Hematopoietic multipotent progenitor cell treated with erythropoietin and hydrocortisone succinate and interleukin-3 and kit ligand, for 17 days (in vitro differentiated cells): ENCODE measurements at places on chromosomes 5 and 9.

DNA sequence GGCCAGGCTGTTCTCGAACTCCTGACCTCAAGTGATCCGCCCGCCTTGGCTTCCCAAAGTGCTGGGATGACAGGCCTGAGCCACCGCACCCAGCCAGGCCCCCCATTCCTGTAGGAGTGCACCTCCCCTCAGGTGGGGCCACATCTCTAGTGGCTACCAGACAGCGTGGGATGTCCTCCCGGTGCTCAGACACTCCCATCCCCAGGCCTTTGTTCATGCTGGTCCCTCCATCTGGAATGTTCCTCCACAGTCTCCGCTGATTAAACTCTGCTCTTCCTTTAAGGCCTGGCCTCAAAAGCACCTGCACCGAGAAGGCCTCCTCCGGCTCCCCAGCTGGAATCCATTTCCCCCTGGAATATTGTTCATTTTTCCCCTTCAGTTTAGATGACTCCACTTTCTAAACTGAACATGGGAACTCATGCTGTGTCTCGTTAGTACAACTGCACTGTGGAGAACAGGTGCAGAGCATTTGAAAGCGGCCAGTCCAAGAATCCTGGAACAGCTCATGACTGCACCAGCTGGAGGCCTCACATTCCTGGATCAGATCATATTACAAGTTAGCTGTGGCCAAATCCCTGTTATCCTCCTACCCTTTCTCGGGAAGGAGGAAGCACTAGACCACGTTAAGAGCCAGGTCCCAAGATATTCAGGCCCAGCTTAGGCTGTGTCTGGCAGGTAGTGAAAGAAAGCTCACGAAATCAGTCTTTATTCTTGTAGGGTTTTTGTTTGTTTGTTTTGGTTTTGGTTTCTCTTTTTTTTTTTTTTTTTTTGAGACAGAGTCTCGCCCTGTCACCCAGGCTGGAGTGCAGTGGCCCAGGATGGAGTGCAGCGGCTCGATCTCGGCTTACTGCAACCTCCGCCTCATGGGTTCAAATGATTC is 10.8 kb upstream of the PRRC2B start:
- no peak for DNase-seq

DNA sequence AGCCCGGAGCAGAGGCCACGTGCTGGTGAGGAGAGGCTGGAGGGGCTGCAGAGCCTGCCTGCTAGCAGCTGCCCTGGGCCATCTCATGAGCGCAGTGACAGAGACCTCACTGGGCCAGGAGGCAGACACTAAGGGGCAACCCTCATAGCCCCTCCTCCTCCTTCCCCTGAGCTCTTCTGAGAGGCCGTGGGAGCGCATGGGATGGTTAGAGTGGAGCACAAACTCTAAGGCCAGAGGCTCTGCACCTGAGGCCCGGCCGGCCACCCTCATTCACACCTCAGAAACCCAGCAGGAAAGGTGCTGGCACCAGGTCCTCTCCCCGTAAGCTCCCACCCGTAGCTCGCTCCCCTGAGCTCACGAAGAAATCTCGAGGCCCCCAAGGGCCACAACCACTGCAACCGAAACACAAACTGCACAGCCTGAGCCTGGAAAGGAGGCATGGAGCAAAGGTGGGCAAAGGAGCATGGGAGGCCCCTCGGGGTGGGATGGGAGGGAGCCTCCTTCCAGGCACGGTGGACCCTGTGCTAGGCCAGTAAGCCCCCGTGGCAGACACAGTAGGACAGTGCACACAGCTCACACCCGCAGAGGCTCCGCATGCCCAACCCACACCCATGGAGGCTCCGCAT is 17.7 kb downstream of the CAMSAP1 start:
- DNase-seq: no peak

- DNase-seq: no peak
Observed at GRCh38 chr9:84152204-84152603, 171.6 kb downstream of the RMI1 start.

DNA sequence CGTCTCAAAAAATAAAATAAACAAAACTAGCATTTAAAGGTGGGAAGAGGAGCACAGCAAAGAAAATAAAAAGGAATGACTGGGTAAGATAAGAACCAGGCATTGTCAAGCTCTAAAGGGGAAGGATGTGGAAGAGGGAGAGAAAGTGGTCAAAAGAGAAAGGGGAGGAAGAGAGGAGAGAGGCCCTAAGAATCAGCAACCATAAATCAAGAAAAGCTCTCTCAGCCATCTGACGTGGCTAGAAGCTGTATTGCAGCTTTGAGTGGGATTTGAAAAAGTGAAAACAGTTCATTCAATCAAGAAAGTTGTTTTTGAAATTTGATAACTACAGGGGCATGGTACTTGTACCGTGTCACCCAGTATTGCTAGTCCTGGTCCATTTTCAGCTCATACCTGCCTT is 45.4 kb upstream of the F2R start:
- no peak for DNase-seq

DNA sequence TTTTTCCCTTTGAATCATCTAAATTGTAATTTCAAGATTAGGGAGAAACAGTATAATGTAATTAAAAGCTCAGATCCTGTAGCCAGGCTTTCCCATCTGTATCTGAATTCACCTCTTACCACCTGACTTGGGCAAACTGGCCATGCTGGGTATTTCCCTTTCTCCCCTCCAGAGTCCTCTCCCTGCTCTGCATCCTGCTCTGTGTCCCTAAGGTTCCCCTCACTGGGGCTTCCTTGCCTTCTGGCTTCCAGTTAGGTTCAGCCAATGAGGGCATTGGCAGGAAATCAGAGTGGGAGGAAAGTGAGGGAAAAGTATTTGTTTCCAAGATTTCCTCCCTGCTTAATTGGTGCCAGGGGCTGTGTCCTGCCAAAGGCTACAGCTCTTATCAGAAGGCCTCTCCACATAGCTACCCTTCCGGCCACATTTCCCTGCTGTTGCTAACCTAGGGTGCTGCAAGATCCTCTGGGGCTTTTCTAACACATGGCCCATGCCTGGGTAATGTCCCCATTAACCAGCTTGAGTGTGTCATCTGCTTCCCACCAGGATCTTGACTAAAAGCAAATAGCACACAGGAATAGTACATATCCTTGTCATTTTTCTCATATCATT is 51.0 kb upstream of the MPDZ start:
- DNase-seq: no peak

GRCh38 chr5:157496864-157497263 is 36.9 kb downstream of the NIPAL4 start:
- DNase-seq: no peak

GRCh38 chr5:133897431-133897830 is 71.0 kb downstream of the C5orf15 start:
- no peak for DNase-seq

- no peak for DNase-seq
Observed at GRCh38 chr5:178998441-178998840, 3.3 kb upstream of the GRM6 start.

DNA sequence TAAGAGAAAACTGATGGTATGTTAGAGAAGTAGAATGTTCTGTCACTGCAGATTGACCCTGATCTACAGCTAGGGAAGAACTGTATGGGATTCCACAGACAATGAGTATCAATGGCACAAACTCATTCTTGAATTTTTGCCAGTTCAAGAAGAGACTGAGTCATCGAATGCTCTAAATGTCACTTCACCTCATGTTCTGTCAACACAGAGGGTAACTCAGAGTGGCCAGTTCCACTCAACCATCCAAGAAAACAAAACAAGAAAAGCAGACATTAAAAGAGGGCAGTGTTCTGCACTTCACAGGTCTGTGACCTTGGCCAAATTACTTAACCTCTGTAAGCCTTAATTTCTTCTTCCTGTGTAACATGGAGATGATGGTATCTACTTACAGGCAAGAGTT is 132.2 kb upstream of the HMHB1 start:
- DNase-seq: no peak

- DNase-seq: no peak
Observed at GRCh38 chr5:55866934-55867333, 15.8 kb downstream of the IL31RA start.

GRCh38 chr5:96037128-96037527 is 75.5 kb upstream of the ELL2 start:
- DNase-seq: no peak

- no peak for DNase-seq
Observed at GRCh38 chr9:120608421-120608820, 28.5 kb upstream of the CDK5RAP2 start.

GRCh38 chr5:160470437-160471361 is 49.0 kb downstream of the PTTG1 start:
- DNase-seq: no peak

DNA sequence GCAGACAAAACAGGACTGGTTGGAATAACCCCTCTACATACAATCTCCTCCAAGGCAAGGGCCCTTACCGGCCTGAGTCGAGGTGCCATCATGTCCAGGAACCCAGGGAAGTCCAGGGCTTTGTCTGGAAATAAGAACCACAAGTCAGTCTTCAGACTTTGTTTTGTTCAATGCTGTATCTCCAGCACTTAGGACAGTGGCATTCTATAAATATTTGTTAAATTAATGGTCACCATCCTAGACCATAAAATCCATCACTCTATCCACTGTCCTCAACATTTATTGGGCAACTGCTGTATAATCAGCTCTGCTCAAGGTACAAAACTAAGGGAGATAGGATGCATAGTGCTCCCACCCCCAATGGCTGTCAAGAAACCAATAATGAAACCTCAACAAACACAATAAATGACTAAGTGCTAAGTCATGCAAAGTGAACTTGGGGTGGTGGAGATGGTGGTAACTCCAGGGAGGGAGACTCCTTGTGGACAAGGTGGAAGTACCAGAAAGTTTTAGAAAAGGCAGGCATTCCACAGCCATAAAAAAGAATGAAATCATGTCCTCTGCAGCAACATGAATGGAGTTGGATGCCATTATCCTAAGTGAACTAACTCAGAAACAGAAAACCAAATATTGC is 5.0 kb downstream of the RELL2 start:
- peak; percentile 14 for DNase-seq

GRCh38 chr5:149452665-149453617 is 73.8 kb upstream of the IL17B start:
- no peak for DNase-seq

DNA sequence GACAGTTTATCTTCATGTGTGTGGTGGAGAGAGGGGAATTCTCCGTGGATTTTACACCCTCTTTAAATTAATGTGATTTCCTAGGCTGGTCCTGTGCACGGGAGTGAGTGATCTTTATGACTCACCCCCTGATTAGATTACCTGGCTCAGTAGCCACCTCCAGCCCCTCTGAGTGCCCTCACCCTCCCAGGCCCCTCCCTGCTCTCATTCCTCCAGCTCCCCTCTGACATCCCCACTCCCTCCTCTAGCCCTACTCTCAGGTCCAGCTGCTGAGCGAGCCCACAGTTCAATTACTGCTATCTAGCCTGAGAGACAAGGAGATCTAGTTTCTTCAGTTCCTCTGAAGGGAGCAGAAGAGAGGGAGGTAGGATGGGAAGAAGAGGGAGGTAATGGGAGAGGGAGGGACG is 61.8 kb upstream of the ARAP3 start:
- DNase-seq: no peak

DNA sequence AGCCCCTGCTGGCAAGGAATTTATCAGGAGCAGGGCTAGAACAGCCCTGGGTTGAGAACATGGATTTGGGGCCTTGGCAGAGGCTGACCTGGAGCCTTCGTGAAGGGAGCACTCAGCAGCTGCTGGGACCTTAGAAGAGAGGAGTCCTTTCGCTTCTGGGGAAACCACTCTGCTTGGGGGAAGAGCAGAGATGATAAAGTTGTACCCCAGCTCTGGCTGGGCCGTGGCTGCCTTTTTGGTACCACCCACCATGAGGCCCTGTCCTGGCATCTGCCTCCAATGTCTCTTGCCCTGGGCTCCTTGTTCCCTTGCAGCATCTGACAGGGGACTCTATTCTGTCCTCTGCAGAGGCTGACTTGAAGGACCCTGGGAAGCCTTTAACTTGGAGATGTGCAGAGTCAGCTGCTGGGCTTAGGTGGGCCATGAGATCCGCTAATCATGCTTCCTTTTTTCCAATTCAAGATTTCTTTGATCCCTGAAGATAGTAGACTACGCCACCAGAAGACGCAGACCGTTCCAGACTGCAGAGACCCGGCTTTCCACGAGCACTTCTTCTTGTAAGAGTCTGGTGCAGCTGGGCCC is 20.2 kb downstream of the RGS3 start:
- DNase-seq: no peak

DNA sequence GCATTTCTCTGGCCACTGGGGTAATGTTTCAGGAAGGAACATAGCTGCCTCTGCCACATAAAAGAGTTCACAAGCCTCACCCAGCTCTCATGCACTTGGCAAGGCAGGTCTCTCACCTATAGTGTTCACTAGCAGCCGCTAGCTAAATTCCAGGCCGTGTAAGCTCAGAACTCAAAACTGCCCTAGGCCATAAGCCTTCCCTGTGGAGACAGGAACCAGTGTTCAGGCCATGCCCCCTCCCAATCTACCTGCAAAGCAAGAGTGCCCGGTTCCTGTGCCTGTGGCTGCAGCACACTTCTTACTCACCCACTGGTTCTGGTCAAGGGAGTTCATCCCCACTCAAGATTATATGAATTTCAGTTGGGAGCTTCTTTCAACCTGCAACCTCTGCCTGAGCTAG is 60.7 kb upstream of the ZNF169 start:
- DNase-seq: no peak

DNA sequence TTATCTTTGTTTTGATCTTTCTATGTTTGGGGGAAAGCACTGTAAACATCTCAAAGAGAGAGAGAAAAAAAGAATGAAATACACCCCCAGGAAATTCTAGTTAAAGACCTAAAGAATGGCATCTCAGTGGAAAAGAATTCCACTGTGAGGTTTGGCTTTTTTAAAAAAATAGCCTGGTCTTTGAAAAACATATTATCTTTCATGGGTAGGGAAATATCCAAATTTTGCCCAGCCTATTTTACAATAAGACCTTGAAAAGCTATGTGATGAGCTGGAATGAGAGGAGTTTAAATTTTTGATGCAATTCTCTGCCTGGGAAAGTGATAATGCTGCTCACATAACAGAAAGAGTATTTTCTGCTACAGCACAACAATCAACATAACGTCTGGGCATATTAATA is 348.1 kb upstream of the WWC1 start:
- DNase-seq: no peak

DNA sequence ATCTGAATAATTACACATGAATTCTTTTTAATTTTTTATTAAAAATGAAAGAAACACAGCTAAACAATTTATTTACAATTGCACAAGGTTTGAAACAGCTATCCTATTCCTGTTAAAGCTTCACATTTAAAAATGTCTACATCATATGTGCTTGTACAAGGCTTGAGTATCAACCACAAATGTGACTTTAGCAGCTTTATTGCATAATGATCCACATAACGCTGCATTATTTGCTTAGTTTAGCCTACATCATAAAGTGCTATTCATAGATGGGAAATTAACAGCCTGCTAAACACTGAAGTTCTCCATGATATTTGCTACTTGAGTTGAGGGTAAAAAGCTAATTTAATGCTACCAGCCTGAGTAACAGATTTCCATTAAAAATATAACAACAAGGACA is 45.0 kb downstream of the TRIM36 start:
- DNase-seq: no peak
